ENCODE measurements at places on chromosomes 12 and 14. TPM values are rescaled to one million over a fixed set of nuclear protein-coding genes. Genes with fewer than 3 reads are reported as not detected.

GRCh38 chr12:89135976-89136634 is 216.2 kb downstream of the DUSP6 start:
- no peaks in the 10 kb centered on the region for H3K36me3 ChIP-seq
- no peak overlapping the region for H3K4me3 ChIP-seq
- H3K27me3 ChIP-seq: no peaks in the 10 kb centered on the region
- H3K4me1 ChIP-seq: no peaks in the 10 kb centered on the region
- H3K27ac ChIP-seq: no peak overlapping the region

DNA sequence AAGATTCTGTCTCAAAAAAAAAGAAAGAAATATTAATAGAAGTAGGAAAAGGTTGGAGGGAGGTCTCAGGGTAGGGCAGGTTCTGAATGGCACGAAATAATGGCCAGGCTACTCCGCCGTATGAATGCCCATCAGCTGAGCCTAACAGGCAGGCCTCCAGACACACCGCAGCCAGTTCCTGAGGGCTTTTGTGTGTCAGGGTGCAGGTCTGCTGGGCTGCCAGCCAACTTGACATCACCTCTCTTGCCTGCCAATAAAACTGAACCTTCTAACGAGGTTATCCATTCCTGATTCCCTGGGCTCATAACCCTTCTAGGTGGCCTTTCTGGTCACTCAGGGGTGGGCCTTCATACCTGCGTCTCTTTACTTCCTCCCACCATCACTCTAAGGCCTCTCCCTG is 3.0 kb downstream of the IFI27 start:
- H3K4me3 ChIP-seq: no peak overlapping the region
- no peaks in the 10 kb centered on the region for H3K27me3 ChIP-seq
- H3K36me3 ChIP-seq: no peaks in the 10 kb centered on the region
- no peaks in the 10 kb centered on the region for H3K4me1 ChIP-seq
- peak; percentile 17 for DNase-seq

DNA sequence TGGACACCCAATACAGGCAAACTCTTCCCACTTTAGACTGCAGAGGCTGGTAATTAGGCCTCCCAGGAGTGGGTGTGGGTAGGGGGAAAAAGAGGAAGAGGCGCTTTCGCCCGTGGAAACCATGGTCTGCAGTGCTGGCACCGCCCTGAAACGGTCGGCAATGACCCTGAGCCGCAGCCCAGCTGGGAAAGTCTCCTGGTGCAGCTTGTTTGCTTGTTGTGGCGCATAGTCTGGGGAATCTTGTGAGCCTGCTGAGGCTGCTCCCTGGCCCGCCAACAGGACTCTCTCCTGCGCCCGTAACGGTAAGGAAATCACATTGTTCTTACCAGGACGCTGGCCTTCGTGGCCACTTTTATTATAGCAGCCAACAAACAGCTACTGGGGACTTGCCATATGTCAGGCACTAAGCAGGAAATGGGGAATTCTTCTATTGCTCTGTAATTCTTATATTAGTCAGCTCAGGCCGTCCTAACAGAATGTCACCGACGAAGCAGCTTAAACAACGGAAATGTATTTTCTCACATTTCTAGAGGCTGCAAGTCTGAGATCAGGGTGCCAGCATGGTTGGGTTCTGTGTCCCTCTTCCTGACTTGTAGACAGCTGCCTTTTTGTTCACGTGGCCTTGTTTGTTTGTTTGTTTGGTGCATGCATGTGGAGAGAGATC is 52.5 kb upstream of the RIN3 start:
- DNase-seq: peak; percentile 37
- H3K27me3 ChIP-seq: no peaks in the 10 kb centered on the region
- H3K27ac ChIP-seq: no peak overlapping the region
- no peaks in the 10 kb centered on the region for H3K4me1 ChIP-seq

- H3K4me3 ChIP-seq: no peak overlapping the region
- H3K36me3 ChIP-seq: no peaks in the 10 kb centered on the region
- DNase-seq: peak; percentile 22
- no peaks in the 10 kb centered on the region for H3K27me3 ChIP-seq
- H3K4me1 ChIP-seq: no peaks in the 10 kb centered on the region
- no peak overlapping the region for H3K27ac ChIP-seq
These were observed 25.5 kb upstream of the BCDIN3D start for GRCh38 chr12:49868449-49868848.

GRCh38 chr12:111014547-111014946 is 94.2 kb upstream of the MYL2 start:
- H3K27me3 ChIP-seq: no peaks in the 10 kb centered on the region
- H3K27ac ChIP-seq: no peak overlapping the region
- peaks cover 3% of the 10 kb centered on the region for H3K4me1 ChIP-seq
- H3K36me3 ChIP-seq: no peaks in the 10 kb centered on the region
- no peak for DNase-seq

GRCh38 chr14:61646366-61647116 is 48.8 kb upstream of the HIF1A start:
- no peak overlapping the region for H3K27ac ChIP-seq
- H3K36me3 ChIP-seq: no peaks in the 10 kb centered on the region

DNA sequence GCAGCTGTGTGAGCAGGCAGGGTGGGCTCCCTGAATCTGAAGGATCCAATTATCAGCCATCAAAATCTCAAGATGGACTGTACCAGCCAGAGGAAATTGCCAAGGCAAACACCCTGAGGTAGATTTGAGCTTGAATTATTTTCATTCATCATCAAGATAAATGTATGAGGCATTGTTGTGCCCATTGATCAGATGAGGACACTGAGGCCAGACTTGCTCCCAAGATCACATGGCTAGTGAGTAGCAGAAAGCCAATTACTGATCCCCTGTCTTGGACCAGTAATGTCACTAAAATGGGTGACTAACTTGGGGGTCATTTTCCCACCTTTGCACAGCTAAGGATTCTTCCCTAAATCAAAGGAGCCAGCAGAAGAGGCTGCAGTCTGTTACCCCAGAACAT is 20.9 kb upstream of the CMKLR1 start:
- H3K36me3 ChIP-seq: no peaks in the 10 kb centered on the region
- H3K4me1 ChIP-seq: no peaks in the 10 kb centered on the region
- H3K4me3 ChIP-seq: no peak overlapping the region
- no peak overlapping the region for H3K27ac ChIP-seq

SPATS2 gene
- 17.1 TPM for total RNA-seq

CLEC1B gene
- not detected for total RNA-seq

Measured in H9 (cell line).